ENCODE measurements at places on chromosomes 11 and 22.

GRCh38 chr11:10457901-10458300, 2.8 kb downstream of the AMPD3 start:
- DNase-seq: no peak

DNA sequence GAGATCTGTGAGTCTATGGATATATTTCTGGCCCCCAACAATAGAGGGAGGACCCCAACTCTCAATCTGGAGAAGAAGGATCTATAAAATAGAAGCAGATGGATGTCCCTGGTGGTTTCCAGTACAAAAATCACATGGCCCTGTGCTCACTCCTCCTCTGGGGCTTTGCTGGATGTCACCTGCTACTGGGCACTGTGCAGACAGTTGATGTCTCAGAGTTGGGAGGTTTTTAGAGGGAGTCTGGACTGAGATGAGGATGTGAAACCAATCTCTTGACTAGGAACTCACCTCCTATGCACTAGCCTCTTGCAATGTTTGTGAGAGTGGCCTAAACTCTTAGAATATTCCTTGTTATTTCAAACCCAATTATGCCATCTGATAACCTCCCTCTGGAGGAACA, 107.2 kb downstream of the SCN3B start:
- DNase-seq: no peak

GRCh38 chr11:104078245-104078644, 41.8 kb downstream of the DDI1 start:
- DNase-seq: no peak

- DNase-seq: no peak
These were observed 56.9 kb upstream of the PRSS23 start for GRCh38 chr11:86743223-86744118.

- DNase-seq: no peak
These were observed 756.8 kb downstream of the NTM start for GRCh38 chr11:132126973-132127899.

DNA sequence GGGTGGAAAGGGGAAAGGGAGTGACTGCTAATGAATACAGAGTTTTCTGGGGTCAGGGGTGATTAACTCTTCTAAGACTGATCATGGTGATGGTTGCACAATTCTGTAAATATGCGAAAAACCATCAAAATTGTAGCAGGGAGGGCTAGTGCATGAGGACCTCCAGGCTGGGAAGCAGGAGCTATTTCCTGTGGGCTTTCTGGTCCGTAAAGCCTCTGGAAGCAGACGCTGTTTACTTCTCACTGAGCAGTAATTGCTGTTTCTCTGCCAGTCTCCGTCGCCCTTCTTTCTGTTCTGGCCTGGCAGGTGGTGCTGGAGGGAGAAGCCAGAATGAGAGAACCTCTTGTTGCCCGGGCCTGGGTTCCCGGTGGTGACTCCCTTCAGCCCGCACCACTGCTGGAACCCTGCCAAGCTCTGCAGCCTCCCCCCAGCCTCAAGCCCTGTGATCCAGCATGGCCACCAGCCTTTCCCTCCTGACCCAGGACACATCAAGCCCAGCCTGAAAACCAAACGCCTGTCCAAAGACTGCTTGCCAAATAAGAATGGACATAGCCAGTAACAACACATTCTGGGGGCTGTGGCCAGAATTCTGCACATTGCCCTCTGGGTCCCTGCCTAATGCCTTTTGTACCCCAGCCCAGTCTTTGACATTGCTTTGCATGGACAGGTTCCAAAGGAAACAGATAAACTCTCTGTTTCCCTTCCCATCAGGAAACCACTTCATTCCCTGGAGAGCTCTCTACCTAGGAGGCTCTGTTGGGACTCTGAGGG, 201.0 kb upstream of the NAV2 start:
- DNase-seq: peak; percentile 33

DNA sequence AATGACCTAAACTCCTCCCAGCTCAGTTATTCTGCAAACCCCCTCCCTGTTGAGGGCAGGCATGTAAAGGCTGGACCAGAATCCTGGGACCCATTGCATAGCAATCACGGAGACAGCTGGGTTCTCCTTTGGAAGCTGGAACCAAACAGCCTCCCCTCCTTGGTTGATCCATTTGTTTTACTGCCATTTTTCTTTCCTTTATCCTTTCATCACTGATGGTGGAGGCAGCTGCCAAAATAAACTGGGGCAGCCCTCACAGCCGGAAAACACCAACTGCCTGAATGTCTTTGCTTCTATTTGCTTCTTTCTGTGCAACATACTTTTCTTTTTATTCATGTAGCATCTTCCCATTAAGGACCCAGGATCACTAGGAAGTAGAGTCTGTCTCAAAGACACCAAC, 150.0 kb upstream of the SYT13 start:
- DNase-seq: no peak

- no peak for DNase-seq
These were observed 7.3 kb downstream of the CD6 start for GRCh38 chr11:60978546-60979380.

- DNase-seq: no peak
These were observed 184.1 kb upstream of the ARHGAP20 start for GRCh38 chr11:110896358-110896757.

GRCh38 chr11:117239295-117239694, 6.8 kb downstream of the RNF214 start:
- DNase-seq: no peak

- no peak for DNase-seq
These were observed 25.8 kb downstream of the ZC3H7B start for GRCh38 chr22:41327124-41327523.

DNA sequence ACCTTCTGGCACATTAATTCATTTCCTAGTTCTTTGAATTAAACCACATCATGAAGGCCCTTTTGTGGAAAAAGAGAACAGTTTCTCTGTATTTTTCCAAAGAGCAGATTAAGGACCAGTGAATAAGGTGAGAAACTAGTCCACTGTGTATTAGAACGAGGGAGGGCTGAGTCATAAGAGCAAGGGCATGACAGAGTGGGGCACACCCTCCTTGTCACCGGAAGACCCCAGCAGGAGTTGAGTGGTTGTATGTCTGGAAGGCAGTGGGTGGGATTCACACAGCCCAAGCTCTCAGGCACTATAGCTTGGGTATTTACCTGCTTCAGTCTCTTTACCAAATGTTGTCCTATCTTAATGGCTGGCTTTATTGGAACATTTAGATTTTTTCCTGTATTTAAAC, 86.8 kb downstream of the BMAL1 start:
- no peak for DNase-seq

- no peak for DNase-seq
These were observed 35.0 kb upstream of the SLC25A1 start for GRCh38 chr22:19213442-19214077.

DNA sequence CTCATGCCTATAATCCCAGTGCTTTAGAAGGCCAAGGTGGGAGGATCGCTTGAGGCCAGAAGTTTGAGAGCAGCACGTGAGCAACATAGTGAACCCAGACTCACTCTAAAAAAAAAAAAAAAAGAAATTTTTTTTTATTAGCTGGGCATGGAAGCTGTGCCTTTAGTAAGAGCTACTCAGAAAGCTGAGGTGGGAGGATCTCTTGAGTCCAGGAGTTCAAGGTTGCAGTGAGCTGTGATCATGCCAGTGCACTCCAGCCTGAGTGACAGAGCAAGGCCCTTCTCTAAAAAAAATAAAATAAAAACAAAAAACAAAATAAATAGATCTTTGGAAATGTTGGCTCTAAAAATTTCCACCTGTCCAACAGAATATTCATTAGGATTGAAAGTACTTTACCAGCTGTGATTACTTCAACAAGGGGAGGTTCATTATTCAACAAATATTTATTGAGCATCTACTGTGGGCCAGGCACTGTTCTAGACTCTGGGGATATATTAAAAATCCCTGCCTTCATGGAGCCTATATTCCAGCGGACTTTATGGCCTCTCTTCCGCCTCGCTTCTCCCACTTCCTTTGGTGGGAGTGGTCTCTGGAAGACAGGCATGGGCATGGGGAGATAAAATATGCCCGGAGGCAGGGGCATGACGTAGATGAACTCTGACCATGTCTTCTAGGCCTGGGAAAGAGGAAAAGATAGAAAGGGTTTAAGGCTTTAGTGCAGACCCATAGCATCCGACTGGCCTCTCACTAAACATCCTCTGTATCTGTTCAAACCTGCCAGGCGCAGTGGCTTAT, 47.9 kb downstream of the AHNAK start:
- no peak for DNase-seq

GRCh38 chr11:76267556-76267955, 61.3 kb upstream of the WNT11 start:
- DNase-seq: no peak

DNA sequence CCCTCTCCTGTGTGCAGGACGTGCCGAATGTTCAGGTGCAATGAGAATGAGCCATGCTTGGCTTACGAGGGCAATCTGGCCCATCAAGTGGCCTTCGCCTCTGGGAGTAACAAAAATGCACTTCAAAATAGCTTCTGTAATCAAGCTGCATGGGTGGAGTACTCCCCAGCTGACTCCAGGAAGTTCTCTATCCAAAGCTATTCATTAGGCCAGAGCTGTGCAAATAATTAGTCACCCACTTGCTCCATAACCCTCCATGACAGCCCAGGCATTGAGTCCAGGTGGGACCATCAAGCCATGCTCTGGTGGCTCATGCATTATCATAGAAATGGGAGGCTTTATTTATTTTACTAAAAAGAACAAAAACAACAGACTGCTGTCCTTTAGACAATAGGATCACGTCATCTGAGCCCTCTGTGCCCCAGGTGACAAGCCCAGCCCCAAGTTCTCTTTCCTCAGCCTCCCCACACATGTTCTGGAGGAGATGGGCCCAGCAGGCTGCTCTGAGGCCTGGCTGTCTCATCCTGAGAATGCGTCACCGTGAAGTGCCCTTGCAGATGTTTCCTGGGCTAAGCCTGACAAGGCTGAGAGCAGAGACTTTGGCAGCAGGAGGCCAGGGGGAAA, 244.7 kb downstream of the ETS1 start:
- DNase-seq: peak; percentile 99

- DNase-seq: no peak
These were observed 83.6 kb upstream of the CRTAM start for GRCh38 chr11:122754553-122755322.

GRCh38 chr11:118663381-118663780, 16.1 kb downstream of the TREH start:
- no peak for DNase-seq

DNA sequence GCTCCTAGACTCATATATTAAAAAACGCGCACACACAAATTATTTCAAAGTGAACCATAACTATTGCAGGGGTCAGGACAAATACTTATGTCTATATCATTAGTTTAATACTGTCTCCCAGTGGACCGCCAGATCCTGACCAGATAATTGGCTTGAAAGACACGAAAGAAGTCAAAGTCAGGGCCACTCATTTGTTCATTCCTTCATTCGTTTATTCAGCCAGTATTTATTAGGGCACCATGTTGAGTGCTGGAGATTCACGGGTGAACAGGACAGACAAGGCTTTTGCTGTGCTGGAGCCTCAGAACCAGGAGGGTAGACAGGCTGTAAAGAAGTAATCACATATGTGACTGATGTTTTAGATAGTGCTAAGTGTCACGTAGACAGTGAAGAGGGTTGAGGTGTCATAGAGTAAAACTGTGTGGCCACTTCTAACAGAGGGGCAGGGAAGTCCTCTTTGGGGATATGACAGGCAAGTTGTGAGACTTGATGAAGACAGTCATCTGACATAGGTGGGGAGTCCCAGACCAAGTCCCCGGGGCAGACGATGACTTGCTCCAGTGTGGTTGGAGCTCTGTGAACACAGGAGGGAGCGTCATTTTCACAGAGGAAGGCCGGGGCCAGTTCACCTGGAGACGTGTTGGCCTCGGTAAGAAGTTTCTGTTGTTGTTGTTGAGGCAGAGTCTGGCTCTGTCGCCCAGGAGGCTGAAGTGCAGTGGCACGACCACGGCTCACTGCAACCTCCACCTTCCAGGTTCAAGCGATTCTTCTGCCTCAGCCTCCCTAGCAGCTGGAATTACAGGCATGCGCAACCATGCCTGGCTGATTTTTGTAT, 25.9 kb downstream of the RBX1 start:
- DNase-seq: no peak

GRCh38 chr11:3984896-3985295, 109.7 kb upstream of the RRM1 start:
- no peak for DNase-seq

GRCh38 chr11:42778193-42778592, 533.6 kb upstream of the API5 start:
- DNase-seq: no peak

- DNase-seq: no peak
These were observed 24.8 kb downstream of the TMPRSS5 start for GRCh38 chr11:113681282-113681681.

- no peak for DNase-seq
These were observed 5.2 kb downstream of the OLFML1 start for GRCh38 chr11:7490535-7490934.

GRCh38 chr11:104830080-104830479, 68.2 kb downstream of the CASP12 start:
- no peak for DNase-seq

- no peak for DNase-seq
These were observed 91.3 kb downstream of the RNF169 start for GRCh38 chr11:74839971-74840370.

DNA sequence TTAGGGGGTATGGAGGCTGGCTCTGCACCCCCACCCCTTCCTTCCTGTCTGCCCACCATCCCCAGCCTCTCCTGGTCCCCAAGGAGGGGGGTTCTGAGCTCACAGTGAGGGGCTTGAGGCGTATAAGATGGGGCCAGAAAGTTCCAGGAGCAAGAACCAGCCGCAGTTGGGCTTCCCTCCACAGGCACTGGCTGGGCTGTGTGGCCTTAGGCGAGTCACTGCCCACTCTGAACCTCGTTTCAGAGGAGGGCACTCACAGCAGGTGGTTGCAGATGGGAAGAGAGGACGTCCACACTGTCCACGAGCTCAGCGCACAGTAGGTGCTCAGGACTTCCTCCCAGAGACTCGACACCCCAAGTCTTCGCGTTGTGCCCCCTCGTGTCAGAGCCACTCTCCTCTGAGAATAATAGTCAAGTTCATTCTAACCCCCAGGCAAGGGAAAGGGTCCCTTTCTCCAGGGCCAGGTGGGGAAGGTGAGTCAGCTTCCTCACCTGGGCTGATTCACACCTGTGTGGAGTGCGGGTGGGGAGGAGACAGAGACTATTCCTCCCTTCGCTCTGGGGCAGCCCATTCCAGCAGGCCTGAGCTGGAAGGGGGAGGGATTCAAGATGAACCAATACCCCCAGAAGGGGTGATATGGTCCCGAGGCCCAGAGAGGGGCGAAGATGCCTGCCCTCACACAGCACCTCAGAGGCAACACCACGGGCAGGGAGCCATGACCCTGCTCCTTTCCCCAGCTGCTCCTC, 29.3 kb downstream of the RPL3 start:
- no peak for DNase-seq

GRCh38 chr11:115338476-115338875, 165.7 kb downstream of the CADM1 start:
- no peak for DNase-seq

DNA sequence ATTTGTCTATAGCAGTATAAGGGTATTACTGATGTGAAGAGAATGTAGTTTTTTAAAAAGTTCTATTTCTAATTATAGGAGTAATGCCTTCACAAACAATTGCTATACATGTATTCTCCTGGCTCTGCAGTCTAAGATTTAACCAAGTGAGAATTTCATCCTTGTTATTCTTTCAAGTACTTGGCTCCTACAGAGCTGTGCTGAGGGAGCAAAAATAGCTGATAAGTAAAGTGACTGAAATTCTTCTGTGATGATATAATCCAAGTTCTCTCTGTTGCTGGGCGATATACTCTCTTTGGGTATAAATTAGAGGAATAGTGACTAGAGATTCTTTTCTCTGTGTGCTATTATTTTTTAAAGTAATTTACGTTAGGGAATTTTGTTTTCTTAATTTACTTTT, 68.0 kb downstream of the PGR start:
- DNase-seq: no peak

All from NCI-H510A treated with DMSO at 0.1 percent for 48 hours (cell line).